Stimulated activated naive CD8-positive, alpha-beta T cell treated with anti-CD3 and anti-CD28 coated beads, Interleukin-15, Interleukin-2, amounts not matched to agents 100 U/mL and 50 U/mL, for 24 hours (primary cell): ENCODE measurements at places on chromosomes 3 and 15.

DNA sequence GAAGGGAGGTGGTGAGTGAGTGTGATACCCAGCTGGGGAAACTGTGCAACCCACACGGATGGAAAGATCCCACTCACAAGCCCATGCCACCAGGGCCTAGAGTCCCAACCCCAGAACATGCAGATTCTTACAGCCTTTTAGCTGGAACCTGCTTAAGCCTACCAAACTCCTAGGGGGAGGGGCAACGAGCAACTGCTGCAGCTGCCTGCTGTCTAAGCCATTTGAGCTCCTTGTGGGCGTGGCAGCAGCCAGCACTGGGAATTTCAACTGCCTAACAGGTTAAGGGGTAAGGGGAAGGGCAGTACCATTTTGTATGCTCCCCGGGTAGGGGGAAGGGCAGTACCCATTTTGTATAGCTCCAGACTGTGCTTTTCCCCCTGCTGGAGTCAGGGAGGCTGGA, 673.2 kb upstream of the BCHE start:
- DNase-seq = no peak

GRCh38 chr3:13513051-13513912, 33.2 kb downstream of the HDAC11 start:
- no peak for DNase-seq

DNA sequence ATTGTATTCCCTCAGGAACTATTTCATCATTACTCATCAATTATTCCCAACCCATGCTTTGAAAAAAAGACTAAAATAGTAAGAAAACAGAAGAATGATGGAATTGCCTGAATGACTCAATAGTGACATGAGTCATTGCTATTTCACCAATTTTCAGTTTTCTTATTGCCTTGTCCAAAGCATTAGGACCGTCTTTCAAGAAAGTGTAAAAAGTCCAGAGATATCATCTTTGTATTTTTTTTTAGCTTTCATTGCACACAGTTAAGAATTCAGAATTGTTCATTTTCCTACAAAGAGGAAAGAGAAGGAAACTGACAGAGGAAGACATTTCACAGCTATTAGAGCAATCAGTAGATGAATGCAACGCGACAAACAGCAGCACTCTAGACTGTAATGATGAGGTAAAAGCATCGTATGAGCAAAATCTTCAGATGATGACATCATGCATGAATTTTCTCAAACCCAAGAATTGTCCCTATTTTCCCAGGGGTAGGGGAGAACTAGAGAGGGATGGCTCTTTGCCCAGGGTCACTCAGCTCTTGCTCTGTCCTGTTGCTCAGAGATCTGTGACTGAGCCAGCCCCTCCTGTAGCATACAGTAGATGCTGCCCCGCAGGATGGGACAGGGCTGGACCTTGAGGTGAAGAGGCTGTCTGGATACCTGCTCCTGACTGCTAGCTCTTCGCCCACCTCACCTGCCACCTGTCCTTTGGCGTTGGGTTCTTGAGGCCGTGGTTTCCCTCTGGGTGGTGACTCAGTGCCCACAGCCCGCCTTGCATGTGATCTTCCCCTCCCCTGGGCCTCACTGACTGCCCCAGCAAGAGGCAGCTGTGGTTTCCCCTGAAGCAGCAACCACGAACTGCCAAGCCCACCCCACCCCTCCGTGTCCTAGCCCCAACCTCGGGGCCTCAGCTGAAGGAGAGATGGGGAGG, 84.8 kb downstream of the PPCDC start:
- DNase-seq = peak; percentile 83

DNA sequence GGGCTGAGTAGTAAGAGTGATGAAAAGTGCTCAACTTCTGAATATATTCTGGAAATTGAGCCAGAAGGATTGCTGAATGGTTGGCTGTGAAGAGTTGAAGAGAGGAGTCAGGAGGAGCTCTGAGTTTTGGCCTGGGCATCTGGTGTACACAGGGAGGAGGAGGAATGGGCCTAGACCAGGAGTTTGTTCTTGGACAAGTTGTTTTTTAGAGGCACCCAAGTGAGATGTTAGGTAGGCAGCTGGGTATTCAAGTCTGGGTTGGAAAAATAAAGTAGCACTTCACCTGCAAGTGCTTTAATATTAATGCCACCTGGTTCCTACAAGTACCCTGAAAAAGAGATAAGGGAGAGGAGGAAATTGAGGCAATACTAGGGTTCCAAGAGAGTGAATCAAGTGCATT, 14.7 kb downstream of the BSN start:
- DNase-seq = no peak

DNA sequence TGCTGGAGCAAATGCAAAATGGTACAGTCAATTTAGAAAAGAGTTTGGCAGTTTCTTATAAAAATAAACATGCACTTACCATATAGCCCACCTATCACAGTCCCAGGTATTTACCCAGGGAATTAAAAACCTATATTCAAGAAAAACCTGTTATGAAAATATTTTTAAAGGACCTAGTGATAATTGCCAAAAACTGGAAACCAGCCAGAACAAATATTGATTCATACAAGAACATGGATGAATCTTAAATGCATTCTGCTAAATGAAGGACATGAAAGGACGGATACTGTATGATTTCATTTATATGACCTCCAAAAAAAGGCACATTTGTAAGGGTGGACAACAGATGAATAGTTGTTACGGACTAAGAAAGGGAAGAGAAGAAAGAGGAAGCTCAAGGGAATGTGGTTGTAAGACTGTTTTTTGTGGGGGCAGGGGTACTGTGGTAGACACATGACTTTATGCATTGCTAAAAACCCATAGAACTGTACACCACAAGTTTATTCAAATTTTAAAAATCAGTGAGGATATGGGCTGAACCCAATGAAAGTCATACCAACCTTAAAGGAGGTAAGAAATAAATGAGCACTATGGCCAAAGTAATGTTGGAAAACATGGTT, 61.0 kb downstream of the ZBBX start:
- no peak for DNase-seq

DNA sequence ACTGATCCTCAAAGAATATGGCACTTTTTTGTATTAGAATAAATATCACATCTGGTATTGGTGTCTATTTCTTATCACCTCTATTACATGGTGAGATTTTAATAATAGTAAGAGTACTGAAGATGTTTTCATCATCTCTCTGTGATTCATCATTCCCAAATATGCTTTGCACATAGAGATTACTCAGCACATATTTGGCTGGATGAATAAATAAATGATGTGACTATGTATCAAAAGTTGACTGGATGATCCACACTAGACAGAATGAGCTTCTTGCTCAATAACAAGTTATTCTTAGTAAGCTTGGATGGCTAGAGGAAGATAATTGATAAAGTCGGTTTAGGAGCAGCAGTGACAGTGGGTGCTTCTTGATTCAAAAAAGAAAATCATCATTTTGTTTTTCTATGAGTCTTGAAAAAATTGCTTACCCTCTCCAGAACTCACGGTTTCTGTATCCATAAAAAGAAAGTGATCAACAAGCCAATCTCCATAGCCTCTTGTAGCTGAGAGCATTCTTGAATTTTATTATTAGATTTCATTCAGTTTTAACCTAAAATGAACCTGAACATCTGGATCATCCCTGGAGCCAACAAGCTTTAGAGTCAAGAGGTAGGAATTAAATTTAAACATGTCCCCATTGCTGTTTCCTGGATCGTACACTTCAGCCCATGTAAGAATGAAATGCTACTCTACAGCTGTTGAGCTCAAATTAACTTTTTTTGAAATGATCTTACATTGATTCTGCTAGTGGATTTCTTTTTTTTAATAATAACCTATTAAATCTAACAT, 104.8 kb upstream of the OSTN start:
- DNase-seq = no peak

DNA sequence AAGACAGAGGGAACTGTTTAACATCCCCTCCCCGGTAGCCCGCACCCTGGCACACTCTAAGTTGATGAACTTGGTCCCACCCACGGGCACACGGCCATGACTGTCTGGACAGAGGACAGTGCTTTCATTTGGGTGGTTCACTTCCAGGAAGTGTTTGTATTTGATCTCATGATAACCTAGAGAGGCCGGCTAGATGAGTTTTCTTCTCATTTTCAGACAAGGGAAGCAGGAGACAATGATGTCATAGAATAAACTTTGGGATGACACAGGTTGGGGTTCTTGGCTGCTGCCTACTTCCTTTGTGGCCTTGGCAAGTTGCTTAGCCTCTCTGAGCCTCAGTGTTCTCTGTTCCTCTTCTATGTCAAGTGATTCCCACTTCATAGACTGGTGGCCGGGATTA, 16.1 kb upstream of the LYSMD4 start:
- no peak for DNase-seq

DNA sequence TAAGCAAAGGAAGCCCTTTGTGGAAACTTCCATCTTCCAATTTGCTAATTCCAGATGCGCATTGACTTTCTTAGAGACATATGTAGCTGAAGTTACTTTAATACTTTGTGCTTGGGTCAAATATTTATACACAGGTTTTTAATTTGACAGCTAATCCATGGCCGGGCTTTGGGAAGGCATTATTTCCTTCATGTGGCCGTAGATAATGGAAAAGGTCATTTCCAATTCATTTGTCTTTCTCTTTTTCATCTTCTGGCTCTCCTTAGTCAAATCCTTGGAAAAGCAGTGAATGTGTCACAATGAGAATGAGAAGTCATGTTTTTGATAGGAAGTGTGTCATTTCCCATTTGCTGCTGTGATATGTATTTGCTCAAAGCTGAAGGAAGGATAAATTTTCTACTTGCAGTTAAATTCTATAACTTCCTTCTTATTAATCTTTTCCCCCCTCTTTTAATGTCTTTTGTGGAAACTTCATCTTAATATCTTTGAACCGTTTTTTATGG, 323.3 kb downstream of the CLSTN2 start:
- no peak for DNase-seq

GRCh38 chr3:61908382-61908781, 347.0 kb downstream of the PTPRG start:
- no peak for DNase-seq

DNA sequence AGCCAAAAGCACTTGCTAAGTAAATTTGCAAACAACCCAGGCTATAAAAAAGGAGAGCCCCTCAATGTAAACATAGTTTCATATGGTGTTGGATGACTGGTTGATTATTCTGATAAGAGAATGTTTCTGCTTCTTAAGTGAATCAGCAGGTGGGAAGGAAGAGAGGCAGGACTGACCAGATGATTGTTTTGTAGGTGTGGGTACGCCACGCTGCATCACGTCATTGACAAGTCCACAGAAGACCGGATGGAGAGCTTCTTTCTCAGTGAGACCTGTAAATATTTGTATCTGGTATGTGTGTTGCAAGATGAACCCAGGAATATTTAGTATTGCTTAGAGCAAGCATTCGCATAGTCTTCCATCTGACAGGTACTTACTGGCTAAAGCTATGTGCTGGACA, 23.4 kb downstream of the EDEM1 start:
- DNase-seq = no peak

DNA sequence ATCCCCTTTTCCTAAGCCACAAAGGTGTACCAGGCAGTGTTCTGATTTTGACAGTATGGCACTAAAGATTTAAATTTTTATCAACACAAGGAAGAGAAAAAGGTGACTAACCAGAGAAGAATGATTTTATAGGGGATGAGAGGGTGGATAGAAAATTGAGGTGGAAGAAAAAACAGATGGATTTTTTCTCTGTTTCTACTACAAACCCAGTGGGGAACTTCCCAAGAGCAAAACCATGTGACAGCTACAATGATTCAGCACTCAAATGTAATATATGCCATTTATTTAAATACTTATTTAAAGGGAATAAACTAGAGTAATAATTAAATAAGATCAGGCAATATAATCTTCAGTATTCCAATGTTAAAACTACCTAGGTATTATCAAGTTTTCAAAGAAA, 11.1 kb downstream of the DCUN1D1 start:
- no peak for DNase-seq

GRCh38 chr3:112681822-112682325, 40.9 kb upstream of the CCDC80 start:
- DNase-seq = no peak

GRCh38 chr15:81309647-81310450, 14.1 kb downstream of the STARD5 start:
- DNase-seq = no peak

DNA sequence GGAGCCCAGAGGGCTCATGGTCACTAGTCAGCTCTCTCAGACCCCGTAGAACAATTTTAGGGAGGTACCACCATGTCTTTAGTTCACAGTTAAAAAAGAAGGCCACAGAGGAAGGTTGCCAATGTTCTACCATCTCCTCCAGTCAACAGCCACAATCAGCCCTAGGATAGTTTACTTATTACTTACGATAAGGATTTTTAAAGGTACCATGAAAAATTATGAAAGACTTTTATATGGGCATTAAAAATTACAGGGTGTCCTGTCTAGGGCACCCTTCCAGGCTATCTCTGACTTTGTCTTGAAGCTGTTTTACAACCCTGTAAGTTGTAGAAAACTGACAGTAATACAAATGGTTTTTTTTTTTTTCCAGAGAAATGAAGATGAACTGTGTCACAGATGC, 57.9 kb downstream of the CAPN7 start:
- DNase-seq = no peak

DNA sequence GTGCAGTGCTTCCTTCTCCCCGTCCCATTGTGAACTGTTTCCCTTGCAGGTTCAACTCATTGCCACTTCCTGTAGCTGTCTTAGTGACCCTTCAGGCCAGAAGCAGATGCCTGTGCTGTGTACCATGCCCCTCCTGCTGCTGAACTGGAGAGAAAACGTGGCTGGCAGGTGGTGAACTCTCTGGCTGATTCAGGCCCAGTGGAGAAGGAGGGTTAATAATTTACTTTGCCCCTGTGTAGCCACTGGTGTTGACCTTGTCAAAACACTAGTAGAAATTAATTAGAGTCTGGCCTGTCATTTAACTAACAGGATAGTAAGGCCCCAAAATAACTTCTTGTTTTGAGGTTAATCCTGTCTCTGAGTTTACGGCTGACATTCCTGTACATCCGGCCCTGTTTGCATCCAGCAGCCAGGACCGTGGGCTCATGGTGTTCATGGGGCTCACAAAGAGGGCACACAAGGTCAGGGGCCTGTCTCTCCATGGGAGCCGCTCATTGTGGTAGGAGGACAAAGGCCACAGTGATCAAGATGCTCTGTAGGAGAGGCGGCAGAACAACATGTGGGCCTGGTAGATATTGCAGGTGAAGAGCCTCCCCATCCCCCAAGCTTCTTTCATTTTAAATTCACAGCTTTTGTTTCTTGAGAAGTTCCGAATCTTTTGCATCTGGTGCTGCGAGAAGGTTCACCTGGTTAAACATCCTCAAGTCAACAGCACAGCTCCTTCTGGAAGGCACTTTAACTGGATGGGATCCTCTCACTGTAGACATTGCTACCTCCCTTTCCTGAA, 101.6 kb downstream of the CGNL1 start:
- no peak for DNase-seq
